ENCODE measurements at places on chromosomes 1 and 21.
A peak's percentile ranks its signal among the peaks of the same experiment; 100 is the strongest.

DNA sequence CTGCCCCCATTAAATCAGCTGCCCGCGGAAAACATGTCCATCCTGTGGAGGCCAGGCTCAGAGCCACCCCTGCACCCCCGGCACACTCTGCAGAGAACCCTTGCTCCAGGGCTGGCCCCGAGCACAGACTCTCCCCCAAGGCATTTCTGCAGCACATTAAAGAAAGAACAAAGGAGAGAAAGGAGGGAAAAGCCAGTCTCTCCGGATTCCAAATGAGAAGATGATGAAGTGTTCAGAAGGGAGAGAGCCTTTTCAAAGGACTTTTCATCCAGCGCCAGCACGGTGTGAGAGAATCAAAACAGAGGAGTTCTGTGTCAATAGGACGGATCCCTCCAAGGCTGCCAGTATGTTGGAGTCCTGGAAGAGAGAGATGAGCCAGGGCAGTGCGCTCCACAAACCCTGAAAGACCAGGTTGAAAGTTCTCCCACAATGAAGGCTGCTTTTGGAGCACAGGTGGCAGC lies 498.3 kb downstream of the NPHP4 start:
- DNase-seq: no peak

DNA sequence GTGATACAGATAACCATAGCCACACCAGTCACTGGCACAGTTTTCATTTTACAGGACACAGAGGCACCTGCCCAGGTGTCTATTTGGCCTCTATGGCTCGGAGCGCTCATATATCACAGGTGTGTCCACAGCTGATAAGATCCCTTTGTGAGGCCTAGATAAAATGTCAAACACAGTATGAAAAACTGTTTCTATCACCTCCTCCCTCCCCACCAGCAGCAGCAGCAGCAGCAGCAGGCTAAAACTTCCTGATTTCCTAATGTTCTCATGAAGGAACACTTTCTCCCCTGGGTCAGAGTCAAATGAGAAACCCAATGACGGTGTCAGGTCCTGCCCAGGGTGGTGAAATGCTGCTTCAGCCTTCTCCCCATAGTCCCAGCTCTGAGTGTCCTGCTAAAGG lies 24.4 kb downstream of the ELAPOR1 start:
- DNase-seq: no peak

- DNase-seq: no peak
Measured at GRCh38 chr1:7768583-7768982, 2.5 kb upstream of the VAMP3 start.

- peak; percentile 94 for DNase-seq
Measured at GRCh38 chr21:34807146-34807880, 138.5 kb downstream of the CLIC6 start.

DNA sequence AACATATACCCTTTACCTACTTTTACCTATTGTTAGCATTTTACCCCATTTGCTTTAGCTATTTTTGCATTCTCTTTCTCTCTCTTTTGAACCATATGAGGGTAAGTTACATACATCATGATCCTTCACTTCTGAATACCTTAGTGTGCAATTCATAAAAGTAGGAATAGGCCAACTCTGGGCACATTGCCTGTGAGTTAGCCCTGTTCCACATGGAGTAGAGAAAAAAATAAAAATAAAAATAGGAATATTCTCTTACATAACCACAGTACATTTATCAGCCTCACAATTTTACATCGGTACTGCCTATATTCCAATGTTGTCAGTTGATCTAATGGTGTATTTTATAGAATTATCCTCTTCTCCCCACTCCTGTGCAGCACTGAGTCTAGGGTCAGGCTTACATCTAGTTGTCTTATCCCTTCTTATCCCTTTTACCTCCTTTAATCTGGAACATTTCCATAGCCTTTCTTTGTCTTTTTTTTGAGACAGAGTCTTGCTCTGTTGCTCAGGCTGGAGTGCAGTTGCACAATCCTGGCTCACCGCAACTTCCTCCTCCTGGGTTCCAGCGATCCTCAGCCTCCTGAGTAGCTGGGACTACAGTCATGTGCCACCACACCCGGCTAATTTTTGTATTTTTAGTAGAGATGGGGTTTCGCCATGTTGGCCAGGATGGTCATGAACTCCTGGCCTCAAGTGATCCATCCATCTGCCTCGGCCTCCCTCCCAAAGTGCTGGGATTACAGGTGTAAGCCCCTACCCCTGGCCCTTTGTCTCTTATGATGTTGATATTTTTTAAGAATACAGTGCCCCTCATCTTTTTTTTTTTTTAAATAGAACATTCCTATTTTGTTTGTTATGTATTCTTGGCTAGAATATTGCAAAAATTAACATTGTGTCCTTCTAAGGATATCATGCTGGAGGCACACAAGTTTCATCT lies 11.1 kb upstream of the SLC30A1 start:
- peak; percentile 62 for DNase-seq

GRCh38 chr1:159957824-159958268 lies 3.8 kb upstream of the SLAMF9 start:
- no peak for DNase-seq

GRCh38 chr1:151347523-151348246 lies 633 bp upstream of the RFX5 start:
- no peak for DNase-seq

DNA sequence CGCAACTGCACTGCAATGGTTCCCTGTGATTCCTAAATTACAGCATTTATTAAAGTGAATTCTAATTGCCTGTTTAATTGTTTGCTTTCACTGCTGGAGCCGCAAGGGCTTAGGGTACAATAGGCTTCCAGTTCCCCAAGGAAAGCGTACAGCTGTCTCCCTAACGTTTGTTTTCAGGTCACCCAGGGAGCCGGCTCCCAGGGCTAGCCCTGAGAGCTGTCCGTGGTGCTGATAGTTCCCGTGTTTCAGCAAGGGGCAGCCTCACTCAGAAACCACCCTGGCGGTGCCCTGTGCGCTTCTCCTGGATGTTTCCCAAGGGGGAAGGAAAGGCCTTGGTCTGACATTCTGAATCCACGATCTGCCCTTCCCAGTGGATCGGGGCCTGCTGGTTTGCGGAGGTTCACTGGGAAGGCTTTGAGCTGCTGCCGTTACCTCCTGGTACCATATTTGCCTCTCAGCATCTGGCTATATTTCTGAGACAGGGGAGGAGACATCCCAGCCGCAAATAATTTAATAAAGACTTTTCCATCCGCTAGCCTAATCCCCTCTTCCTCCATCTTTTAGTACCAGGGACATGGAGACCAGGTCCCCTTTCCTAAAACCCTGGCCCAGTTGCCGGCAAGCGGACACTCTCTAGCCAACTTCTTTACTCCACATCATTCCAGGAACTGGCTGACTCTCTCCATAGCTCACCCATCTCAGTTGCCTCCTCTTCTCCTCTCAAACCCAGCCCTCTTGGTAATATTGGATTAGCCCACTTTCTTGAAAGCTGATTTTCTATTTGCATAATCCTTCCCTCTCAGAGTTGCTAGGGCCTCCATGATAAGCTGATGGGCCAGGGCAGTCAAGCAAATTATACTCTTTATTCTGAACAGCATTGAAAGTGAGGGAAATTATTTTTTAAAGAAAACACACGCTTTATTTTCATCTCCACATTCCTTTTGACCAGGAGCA lies 149.0 kb downstream of the IGSF21 start:
- DNase-seq: peak; percentile 28

GRCh38 chr1:205310976-205311704 lies 10.4 kb downstream of the NUAK2 start:
- DNase-seq: no peak

- DNase-seq: no peak
Measured at GRCh38 chr1:12196641-12197482, 30.1 kb downstream of the TNFRSF1B start.

DNA sequence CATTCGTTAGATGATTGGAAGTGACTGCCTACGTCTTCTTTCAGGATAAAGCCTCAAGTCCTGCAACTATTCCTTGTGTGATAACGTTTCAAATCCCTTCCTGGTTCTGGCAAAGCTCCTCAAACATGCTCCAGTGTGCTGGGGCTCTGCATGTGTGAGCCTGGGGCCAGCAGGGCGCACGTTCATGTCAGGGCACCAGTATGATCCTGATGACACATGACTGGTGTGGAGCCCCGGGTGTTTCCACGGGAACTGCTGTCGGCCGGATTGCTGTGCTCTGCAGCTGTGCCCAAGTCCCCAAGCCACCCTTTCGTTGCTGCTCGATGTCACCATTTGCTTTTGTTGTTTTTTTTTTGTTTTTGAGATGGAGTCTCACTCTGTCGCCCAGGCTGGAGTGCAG lies 21.3 kb downstream of the KRTAP10-1 start:
- DNase-seq: no peak

DNA sequence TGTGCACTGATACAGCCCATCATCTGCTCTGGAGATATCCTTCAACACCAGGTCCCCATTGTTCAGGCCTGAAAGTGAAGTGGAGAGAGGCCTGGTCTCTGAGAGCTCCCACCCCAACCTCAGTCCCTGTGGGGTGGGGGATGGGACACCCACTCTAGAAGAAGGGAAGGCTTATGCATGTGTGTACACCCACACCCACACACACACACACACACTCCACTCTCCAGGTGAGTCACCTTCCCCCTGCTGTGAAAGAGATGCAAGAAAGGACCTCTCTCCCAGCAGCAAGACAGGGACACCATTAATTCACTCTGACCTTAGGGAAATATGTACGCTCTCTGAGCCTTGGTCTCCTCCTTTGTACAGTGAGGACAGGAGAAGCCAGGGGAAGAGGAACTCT lies 5.9 kb downstream of the VSIG8 start:
- no peak for DNase-seq

- no peak for DNase-seq
Measured at GRCh38 chr1:221717485-221717853, 24.4 kb downstream of the DUSP10 start.

All from fibroblast of skin of right quadriceps (primary cell).